ENCODE measurements at places on chromosomes 5 and 9. TPM values are rescaled to one million over a fixed set of nuclear protein-coding genes. Genes with fewer than 3 reads are reported as not detected.

Gene LAMC3
- total RNA-seq = 0.20 TPM

- DNase-seq = peak; percentile 82
Measured at GRCh38 chr9:21579247-21579671, 97.1 kb upstream of the IFNE start.

DNA sequence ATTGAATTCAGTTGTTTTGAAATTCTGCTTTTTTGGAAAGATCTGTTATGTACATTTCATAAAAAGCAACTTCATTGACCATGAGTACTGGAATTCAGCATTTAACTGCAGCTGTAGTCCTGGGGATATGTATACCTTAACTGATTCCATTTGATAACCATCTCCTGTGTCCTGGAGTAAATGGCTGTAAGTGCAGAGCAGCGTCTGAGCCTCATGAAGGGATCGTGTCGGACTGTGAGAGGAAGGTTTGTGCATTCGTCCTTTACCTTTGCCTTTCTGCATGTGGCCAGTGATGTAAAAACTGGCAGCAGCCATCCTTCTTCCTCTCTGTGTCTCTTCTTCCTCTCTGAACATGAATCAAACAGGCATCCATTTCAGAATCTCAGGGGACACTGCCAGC is 287.2 kb downstream of the FANCC start:
- no peak for DNase-seq

DNA sequence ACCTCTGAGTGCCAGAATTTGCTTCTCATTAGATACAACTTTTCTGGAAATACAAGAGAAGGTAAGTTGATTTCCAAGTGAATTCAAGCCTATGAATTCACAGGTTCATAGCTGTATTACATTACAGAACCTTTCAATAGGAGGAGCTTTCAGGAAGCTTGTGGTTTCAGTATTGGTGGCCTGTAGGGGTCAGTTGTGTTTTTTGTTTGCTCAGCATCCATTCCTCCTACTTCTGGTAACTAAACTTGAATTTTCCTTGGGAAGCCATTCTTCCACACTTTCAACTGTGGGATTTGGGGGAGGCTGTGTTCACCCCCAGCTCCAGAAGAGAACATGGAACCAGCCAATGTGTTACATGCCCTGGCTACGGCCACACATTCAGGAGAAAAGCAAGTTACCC is 5.6 kb upstream of the CYSTM1 start:
- DNase-seq = no peak

DNA sequence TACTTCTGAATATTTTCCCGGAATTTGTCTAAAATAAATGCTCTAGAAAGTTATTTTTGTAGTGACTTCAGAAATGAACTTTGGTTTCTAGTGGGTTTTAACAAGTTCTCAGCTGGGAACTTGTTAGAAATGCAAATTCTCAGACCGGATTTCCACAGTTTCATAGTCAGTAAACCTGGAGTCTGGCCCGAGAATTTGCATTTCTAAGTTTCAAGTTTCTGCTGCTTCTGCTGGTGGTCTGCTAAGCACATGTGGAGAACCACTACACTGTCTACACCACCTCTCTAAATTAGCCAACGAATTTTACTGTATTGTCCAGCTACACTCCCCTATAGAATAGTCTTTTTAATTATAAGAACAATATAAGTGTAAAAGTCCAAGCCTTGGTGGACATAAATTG is 208.0 kb downstream of the CHSY3 start:
- no peak for DNase-seq

DNA sequence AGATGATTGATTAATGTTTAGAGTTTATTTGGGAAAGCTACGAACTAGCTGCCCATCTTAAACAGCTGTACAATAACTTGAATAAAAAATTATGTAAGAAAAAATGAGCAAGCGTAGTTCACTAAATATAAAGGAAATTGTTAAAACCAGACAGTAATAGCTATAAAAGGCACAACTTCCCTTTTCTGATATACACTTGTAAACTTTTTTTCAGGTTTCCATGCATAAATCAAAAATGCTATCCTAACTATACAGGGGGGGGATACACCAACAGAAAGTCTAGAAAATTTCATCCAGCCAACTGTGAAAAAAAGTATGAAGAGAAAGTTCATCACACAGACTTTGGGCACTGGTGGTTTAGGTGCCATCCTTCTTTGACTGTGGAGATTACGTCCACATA is 122.3 kb downstream of the NR3C1 start:
- no peak for DNase-seq

- no peak for DNase-seq
Measured at GRCh38 chr9:114029311-114030170, 48.6 kb downstream of the AMBP start.
